NCI-H774 (cell line): ENCODE measurements at places on chromosomes 1 and 21.

- no peak for DNase-seq
These were observed 708.8 kb downstream of the LTN1 start for GRCh38 chr21:28283641-28284490.

GRCh38 chr1:72434070-72434469 is 151.7 kb upstream of the NEGR1 start:
- DNase-seq: no peak

GRCh38 chr21:15638856-15639549 is 90.8 kb upstream of the USP25 start:
- no peak for DNase-seq

DNA sequence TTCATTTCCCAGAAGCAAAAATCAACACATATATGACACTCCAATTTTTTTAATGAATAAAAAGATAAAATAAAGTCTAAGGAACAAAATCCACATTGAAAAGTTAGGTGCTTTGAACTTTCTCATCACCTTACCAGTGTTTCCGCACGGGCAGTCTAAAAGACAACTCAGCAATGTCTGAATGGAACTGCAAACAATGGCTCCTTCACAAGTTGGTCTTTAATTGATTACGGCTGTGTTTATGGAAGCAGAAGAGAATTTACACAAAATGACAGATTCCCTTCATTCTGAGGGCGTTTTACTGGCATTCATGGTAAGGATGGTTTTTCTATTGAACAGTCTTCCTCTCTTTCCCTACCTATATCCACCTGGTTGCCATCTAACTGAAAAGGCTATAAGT is 65.0 kb upstream of the RNPC3 start:
- DNase-seq: no peak

- no peak for DNase-seq
These were observed 123.8 kb downstream of the PCBP3 start for GRCh38 chr21:45767071-45768006.

DNA sequence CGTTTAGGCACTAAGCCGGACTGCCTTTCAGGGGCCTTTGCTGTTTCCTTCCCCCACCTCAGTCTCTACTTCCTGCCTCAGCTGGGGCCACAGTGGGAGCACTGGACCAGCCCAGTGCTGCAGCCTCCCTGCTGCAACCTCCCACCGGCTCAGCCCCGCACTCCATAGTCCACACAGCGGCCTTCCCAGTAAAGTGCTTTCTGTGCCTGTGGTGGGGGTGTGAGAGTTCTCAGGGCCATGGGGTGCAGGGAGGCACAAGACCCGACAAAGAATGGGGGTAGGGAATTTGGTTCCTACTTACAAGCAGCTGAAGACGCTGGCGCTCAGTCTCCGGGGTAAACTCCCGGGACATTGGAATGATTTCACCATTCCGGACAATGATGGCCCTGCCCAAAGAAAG is 3.5 kb downstream of the PPM1J start:
- DNase-seq: no peak

GRCh38 chr1:56017336-56017735 is 562.0 kb downstream of the PLPP3 start:
- no peak for DNase-seq

DNA sequence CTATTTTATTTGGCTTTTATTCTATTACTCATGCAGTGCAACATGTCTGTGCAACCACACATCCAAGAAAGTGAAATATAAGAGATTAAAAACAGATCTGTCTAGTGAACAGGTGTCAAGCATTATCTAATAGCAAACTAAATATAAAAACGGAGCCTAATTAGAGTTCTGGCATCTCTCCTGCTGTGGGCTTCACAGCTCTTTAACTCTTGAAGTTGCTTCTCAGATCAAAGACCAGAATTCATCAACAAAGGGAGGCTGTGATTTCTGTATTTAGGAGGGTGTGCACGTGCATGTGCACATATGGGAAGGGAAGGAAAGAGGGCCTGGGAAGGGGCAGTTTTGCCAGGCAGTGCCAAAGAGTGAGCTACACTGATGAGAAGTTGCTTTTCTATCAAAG is 81.0 kb downstream of the MIS18A start:
- DNase-seq: no peak

DNA sequence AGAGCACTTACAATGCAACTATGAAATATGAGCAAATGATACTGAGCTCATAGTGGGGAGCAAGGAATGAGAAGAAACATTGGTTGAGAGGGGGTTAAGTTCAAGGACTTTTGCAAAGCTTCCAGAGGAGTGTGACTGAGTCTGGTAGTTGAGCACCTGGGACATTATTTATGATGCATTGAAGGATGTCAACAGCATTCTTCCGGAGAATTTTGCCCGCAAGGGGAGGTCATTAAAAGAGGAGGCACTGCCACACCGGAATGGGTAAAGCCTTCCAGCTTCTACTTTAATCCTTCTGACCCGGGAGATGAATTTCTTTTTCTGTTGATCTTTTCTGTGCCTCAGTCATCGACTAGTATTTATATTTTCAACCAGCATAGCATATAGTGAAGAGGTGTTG is 208.4 kb upstream of the CAMK1G start:
- DNase-seq: no peak

- no peak for DNase-seq
These were observed 37.5 kb upstream of the KCNA10 start for GRCh38 chr1:110556471-110556807.

- no peak for DNase-seq
These were observed 23.4 kb upstream of the IRF2BP2 start for GRCh38 chr1:234633246-234634003.

- DNase-seq: no peak
These were observed 47.7 kb upstream of the GPR37L1 start for GRCh38 chr1:202074985-202075384.

- no peak for DNase-seq
These were observed 460.0 kb upstream of the RGS18 start for GRCh38 chr1:191698246-191698645.
